Vagina (tissue), 2 donors: ENCODE measurements at places on chromosomes 1 and 21. TPM values are rescaled to one million over a fixed set of nuclear protein-coding genes. Genes with fewer than 3 reads are reported as not detected.

DNALI1 gene
- total RNA-seq = 4.7 TPM

COL11A1 gene
- total RNA-seq = not detected

- no peak for DNase-seq
Observed at GRCh38 chr1:29939079-29939478, 702.8 kb downstream of the PTPRU start.

C8B gene
- total RNA-seq = not detected

FAM110D gene
- 4.2 TPM for total RNA-seq
